ENCODE measurements at places on chromosomes 11 and 22.

- no peak for DNase-seq
Observed at GRCh38 chr22:24845041-24845898, 39.3 kb downstream of the SGSM1 start.

- DNase-seq = no peak
Observed at GRCh38 chr11:44593251-44593650, 27.8 kb downstream of the CD82 start.

DNA sequence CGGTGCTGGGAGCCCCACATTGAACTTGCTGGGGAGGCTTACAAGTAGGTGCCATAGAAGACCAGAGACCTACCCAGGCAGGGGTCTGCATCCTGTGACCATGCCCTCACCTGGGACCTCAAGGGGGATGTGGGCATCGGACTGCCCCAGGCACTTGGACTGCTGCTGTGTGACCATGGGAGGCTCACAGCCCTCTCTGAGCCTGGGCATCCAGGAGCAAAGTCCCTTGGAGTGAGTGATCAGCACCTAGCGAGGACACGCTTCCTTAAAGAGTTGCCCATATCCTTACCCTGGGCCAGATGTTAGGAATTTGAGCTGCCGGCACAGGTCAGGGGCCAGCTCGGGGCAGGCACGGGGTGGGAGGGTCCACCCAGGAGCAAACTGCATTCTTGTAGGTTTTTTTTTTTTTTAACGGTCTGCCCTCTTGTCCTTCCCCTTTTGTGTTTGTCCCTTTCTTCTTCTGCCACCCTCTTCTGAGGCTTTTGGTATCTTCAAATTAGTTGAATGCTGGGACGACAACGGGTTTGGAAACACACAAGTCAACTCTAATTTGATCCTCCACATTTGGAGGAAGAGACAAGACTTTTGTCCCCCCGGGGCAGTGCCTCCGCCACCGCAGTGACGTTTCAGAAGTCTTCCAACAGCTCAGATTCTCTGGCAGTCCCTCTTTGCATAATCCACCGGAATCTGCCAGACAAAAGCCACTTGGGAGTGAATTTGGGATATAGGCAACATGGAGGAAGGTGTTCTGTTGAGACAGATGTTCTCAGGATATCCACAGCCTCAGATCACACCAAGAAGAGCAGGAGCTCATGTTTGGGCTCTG is 46.1 kb upstream of the LINC01488 start:
- no peak for DNase-seq

DNA sequence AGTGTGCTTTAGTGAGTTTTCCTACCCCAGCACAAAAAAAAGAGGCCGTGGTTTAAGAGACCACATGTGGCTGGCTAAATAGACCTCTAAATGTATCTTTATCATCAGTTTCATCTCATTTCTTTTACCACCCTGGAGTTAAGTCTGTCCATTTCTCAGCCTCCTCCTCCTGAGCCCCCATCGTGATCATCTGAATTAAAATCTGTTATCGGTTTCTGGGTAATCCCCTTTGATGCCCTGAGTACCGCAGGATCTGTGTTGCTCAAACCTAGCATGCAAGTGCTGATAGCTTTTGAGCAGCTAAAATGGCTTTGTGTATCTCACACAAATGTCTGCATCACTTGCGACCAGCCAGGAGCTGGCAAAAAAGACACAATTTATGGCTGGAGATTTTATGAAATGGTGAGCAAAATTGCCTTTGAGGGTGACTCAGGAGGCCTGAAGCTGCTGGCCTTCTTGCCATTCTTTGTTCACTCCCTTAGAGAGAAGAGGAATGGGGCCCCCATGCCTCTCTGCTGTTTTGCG is 236.5 kb downstream of the NTM start:
- DNase-seq = no peak

DNA sequence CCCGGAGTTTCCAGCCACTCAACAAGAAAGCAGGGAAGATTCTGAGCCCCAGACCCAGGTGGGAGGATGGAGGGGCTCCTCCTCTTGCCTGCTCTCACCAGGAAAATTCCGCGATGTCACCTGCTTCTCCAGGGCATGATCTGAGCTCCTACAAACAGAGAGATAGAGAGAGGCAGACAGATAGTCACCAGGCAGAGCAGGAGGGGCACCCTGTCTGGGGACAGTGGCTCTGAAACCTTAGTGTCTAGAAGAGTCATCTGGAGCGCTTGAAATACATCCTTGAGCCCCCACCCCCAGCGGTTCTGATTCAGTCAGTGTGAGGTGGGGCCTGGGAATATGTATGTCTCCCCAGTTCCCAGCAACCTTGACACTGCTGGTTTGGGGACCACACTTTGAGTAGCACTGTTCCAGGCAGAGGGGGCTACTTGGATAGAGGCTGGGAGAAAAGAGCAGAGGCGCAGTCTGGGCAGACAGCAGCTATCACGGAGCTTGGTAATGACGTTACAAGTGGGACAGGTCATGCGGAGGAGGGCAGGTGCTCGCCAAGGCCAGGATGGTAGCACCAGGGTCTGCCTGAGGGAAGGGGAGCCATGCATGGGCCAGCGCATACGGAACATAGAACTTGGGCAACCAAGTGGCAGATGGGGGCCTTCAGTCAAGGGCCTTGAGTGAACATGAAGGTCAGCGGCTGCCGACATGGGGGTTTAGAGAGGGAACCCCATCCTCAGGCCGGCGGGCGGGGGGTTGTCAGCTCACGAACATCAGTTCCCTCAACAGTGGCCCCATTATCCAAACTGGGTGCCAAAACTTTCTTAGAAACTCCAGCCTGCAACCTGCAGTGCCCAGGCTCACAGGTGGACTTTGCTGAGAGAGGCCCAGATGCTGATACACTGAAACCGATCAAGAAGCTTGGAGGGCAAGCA is 60.9 kb upstream of the MYEOV start:
- no peak for DNase-seq

- no peak for DNase-seq
Observed at GRCh38 chr22:29149841-29150555, 55.7 kb upstream of the EMID1 start.

GRCh38 chr22:23591846-23592245 is 11.8 kb upstream of the IGLL1 start:
- DNase-seq = no peak

DNA sequence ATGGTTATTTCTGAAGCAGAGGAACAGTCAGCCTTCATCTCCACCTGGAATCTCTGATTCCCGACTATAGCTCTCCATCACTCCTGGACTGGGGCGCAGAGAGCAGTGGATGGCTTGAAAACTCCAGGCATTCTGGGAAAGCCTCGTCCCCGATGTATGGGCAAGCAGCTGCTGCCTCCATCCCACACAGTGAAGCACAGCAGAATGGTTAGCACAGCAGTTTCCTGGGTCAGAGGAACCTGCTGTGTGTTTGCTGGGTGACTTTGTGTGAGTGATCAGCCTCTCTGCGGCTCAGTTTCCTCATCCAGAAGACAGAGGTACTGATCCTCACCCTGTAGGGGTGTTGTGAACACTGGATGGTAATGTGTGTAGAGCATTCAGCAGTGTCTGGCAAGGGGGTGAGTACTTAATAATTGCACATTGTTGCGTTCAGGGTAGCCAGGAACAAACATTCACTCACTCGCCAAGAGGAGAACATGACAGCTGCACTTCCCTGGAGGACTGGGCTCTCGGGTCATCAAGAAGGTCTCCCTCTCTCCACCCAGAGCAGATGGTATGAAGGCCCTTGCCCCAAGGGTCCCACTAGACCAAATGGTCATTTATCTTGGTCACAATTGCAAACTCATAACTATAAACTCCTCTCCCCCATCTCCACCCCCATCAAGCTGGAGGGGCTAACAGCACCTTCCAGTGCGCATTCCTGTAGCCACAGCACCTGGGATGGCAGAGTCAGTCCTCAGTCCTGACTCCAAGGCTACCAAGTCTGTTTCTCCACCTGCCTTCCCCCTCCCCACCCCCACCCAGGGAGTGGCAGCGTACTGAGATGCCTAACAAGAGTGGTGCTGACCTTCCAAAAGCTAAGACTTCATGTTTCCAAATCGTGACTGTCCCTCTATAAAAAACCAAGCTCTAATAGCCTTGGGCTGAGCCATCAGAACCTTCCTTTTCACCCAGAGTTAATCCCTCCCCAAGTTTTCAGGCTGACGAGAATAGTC is 1.5 kb upstream of the CHST1 start:
- no peak for DNase-seq

DNA sequence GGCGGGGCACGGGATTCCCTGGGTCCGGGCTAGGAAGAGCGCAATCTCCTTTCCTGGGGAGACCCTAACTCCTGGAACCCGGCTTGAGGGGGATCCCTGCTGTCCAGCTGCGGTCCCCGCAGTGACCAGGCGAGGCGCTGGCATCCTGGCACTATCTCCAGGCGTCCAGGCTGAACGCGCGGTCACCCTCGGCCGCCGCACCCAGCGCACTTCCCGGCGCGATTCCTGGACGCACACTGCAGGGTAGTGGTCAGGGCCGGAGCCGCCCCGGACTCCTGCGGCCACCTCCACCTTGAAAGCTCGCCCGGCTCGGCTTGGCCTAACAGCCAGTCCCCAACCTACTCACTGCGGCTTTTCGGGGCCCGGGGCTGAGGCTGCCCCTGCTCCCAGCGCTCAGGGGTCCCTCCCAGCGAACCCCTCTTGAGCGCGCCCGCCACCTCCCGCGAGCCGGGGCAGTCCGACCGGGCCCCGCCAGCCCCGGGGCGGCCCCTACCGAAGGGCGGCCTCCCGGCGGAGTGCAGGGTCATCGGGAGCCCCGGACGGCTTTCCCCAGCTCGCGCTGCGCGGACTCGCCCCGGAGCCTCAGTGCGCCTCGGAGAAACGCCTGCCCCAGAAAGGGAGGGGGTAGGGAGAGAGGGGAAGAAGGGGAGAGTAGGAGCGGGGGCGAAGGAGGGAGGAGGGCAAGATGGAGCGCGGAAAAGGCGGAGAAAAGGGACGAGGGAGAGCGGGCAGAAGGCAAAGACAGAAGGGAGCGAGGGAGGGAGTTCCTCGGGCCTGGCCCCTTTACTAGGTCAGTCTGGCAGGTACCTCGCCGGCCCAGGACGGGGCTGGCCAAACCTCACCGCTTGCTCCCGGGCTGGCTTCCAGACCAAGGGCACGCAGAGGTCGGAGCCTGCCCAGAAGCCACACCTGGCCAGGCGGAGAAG is 1.0 kb downstream of the POU2AF3 start:
- no peak for DNase-seq

DNA sequence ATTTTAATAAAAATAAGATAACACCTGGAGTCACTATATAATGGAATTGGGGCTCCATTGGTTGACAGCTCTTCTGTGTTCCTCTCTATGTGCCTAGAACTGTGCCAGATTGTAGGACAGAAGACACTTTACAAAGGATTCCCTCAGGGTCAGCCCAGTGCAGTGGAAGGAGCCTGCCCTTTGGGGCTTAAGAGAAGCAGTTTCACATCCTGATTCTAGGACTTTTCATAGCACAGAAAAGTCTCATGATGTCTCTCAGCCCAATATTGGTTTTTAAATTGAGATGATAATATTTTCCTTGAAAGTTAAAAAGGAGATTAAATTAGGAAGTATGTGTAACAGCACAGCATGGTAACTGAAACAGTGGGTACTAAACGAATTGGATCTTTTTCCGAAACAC is 7.1 kb downstream of the PLAAT4 start:
- no peak for DNase-seq

GRCh38 chr11:114607753-114608459 is 12.3 kb upstream of the NXPE4 start:
- peak; percentile 10 for DNase-seq

Data from stimulated activated effector memory CD8-positive, alpha-beta T cell treated with anti-CD3 and anti-CD28 coated beads, Interleukin-12 subunit alpha, Interleukin-12 subunit beta, amount 100 ng/mL, for 72 hours (primary cell).